ENCODE measurements at places on chromosomes 3 and 15. TPM values are rescaled to one million over a fixed set of nuclear protein-coding genes. Genes with fewer than 3 reads are reported as not detected.

DNA sequence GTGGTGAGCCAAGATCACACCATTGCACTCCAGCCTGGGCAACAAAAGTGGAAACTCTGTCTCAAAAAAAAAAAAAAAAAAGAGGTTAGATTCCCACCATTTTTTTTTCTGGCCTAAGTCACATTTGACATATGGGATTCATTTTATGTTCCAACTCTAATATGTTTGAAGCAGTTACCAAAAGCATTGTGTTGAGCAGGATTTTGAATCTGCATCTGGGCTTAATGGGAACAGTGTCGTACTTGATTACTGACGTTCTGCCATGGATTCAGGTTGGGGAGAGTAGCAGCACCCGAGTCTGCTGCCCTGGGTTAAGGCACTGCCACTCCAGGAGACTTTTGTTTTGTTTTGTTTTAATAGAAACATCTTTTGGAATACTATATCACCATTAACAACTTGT lies 348.7 kb upstream of the TBL1XR1 start:
- no peak for DNase-seq

The GOLGA6B gene
- not detected for total RNA-seq

The CCDC32 gene
- total RNA-seq = 14.3 TPM

The LMAN1L gene
- total RNA-seq = not detected

The C3orf62 gene
- total RNA-seq = 0.86 TPM

DNA sequence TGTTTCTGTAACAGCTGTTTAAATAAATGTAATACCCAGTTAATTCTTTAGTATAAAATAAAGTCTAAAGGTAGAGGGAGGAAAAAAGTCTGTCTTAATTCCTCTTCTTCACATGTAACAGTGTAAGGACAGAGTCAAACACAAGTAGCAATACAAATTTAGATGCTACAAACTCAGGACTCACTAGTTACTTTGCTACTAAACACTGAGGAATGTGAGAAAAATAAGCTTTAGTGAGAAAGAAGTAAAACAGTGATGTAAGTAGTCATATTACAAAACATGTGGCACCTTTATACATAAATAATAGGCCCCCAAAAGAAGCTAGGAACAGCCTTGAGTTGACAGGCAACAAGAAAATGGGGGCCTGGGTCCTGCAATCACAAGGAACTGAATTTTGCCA lies 113.0 kb downstream of the TBC1D5 start:
- no peak for DNase-seq

DNA sequence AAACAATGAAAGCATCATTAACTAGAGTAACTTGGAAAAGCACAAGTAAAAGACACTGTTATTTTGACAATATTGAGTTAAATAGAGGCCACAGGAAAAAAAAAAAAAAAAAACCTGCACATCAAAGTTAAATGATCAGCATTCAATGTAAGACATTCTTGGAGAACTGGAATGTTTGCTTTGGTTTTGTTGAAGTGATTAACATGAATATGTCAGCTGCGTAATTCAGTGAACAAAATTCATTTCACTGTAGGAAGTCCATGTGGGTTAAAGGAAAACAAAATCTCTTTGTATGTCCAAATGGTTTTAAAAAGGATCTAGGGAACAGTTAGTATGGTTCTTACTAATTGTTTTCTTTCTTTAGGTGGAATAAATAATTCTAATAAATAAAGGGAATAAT lies 252.8 kb upstream of the CNTN6 start:
- DNase-seq = no peak

DNA sequence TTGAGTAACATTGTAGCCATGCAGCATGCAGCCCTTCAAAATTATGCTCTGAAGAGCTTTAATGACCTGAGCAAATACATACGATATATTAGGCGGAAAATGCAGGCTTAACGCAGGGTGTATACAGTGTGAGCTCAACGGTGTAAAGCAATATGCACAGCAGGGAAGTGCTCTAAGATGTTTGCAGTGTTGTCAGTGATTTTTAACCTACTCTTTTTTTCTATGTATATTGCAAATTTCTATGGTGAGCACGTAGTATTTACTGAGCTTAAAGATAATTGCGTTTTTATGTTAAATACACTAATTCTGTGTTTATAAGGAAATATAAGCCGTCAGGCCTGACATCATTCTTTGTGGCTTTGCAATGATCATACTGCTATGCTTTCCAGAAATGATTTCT lies 42.1 kb downstream of the DGKG start:
- no peak for DNase-seq

DNA sequence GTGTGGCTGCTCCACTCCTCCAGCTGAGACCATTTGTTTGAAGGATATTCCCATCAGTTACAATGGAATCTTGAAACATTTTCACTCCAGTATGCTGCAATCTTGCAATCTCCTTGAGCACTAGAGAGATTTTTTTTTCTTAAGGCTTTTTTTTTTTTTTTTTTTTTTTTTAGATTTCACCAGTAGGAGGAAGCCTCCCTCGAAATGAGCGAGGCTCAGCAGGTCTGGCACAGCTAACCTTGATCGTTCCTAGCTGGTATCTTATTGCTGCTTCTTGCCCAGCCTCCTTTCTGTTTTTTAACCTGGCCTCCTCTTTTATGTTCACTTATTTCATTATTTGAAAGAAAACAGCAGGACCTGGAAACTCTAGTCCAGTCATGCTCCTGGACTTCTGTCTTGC lies 48.1 kb downstream of the RAP2B start:
- DNase-seq = peak; percentile 3

DNA sequence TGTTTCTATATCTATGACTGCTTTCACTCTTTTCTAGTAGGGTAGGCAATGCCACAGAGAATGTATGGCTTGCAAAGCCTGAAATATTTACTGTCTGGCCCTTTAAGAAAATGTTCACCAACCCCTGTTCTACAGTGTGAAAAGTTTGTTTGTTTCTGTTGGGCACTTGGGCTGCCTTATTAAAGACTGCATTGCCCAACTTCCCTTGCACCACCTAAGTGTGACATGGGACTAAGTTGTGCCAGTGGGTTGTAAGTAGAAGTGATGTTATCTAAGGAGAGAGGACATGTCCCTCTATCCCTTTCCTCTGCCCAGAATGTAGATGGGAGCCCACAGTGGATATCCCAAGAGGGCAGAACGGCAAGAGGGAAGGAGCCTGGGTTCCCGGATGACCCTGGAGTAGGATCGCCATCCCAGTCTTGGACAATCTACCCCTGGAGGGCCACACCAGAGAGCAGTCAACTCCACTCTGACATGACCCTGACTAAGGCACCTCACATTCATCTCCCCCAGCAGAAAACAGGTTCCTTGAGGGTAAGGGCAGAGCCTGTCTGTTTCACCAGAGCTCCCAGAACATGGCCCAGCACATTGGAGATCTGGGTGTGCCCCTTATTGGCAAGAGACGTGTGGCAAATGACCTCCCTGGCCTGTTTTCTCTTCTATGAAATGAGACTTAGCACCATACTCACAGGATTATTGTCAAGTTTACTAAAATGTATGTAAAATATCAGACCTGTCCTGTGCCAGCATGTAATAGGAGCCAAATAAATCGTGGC lies 138.8 kb downstream of the SMAD6 start:
- no peak for DNase-seq

DNA sequence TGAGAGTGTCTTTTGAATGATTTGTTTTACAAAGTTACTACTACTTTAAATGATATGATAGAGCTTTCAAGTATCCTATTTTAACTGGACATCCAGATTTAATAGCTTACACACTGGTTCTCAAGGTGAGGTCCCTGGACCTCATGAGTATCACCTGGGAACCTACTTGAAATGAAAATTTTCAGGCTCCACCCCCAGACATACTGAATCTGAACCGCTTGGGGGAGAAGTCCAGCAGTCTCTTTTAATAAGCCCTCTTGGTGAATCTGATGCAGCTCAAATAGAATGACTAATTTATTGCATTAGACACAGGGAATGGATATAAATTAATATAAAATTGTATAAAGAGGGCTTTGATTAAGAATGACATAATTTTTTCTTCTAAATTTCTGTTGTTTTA lies 29.4 kb upstream of the SLITRK3 start:
- DNase-seq = no peak

The HEMK1 gene
- 9.7 TPM for total RNA-seq

- DNase-seq = peak; percentile 78
Measured at GRCh38 chr3:15325228-15325627, 7.2 kb downstream of the SH3BP5 start.

DNA sequence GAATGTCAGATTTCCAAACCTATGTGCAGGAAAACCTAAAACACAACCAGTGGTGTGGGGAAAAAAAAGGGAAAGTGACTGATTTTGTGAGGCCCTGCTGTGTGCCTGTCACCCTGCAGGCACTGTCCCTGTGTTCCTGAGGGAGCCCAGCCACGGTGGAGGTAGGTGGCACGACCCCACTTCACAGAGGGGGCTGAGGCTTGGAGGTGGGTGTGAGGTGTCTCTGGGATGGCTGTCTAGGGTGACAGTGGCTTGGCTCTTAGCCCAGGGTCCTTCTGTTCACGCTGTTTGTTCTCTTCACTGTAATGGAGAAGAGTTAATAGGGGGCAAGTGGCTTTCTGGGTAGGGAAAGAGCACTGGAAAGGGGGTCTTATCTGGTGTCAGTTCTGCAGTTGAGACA lies 22.6 kb downstream of the RASGRF1 start:
- DNase-seq = no peak

- no peak for DNase-seq
Measured at GRCh38 chr3:37068031-37068430, 74.7 kb downstream of the MLH1 start.

- DNase-seq = peak; percentile 47
Measured at GRCh38 chr3:195101001-195101583, 169.9 kb downstream of the XXYLT1 start.

The USP13 gene
- 6.5 TPM for total RNA-seq

The COL6A5 gene
- total RNA-seq = under 0.01 TPM

- DNase-seq = no peak
Measured at GRCh38 chr15:85532689-85533088, 152.3 kb downstream of the AKAP13 start.

The DNAH12 gene
- 0.06 TPM for total RNA-seq

- no peak for DNase-seq
Measured at GRCh38 chr15:90862964-90863778, 5.2 kb upstream of the FURIN start.

The ST6GAL1 gene
- total RNA-seq = 5.9 TPM
